ENCODE measurements at places on chromosomes 3 and 15.
A peak's percentile ranks its signal among the peaks of the same experiment; 100 is the strongest.

DNA sequence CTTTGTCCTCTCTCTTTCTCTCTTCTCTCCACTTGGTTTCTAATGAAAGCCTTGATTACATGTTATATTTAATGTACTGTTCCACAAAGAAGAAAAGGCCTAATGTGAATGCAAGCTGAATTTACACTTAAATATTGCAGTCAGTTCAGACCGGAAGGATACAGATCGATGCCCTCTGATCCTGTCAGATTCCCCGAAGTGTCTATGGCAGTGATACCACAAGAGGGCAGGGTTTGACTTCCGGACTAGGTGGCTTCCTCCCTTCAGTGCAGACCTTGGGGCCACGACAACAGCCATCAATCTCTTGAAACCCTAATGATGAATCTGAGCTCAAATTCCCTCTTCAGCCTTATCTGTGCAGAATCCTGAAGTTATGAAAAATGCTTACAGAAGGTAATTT, 29.5 kb downstream of the AGTR1 start:
- DNase-seq = peak; percentile 74

- DNase-seq = no peak
Measured at GRCh38 chr3:26628915-26629314, 6.3 kb downstream of the LRRC3B start.

DNA sequence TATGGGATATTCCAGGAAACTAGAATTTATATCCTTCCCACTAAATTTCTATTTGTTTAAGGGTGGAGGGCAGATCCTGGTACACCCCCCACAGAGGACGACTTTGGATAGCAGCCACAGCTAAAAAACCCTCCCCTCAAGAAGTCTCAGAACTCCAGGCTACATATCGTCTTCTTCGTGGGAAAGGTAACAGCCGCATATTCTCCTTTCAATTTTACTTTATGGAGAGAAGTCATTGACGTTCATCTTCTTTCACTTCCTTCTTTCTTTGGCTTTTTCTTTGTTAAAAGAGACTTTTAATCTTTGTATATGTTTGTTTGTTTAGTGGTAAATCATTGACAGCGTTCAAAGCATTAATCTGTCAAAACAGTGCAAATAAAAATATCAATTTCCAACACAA, 36.3 kb downstream of the TRIP4 start:
- DNase-seq = no peak

DNA sequence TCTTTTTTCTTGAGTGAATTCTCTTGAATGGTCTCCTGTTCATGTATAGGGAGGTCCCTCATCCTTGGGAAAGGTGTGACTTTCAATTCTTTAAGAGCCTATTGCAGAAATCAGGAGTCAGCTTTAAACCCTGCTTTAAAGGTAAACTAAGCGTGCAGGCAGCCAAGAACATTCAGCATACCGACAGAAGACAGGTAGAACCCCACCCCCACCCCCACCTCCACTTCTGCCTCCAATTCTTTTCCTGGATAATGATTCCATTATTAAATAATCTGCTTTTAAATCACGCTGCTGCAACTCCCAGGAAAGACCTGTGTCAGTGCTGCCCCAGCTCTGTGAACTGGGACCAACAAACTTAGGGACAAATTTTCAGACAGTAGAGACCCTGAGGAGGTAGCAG, 49.3 kb upstream of the SKOR1 start:
- no peak for DNase-seq

- DNase-seq = no peak
Measured at GRCh38 chr3:51988286-51989146, 5.2 kb downstream of the ACY1 start.

GRCh38 chr3:46642971-46643370, 30.6 kb downstream of the FAM240A start:
- no peak for DNase-seq

DNA sequence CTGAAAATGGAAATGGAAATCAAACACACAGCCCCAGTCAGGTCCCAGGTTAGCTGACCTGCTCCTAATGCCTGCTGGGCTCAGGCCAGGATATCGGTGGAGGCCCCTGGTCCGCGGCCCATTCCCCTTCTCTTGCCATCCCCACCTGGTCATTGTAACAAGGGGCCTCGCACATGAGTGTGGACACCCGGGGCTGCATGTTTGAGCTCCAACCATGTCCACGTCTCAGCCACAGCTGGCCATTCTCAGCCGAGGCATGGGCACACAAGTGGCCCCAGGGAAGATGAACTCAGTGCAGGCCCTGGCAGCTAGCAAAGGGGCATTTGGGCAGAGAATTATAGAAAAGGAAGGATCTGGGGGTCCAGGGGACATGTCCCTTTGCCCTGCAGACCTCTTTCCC, 41.7 kb downstream of the FAM174B start:
- no peak for DNase-seq

DNA sequence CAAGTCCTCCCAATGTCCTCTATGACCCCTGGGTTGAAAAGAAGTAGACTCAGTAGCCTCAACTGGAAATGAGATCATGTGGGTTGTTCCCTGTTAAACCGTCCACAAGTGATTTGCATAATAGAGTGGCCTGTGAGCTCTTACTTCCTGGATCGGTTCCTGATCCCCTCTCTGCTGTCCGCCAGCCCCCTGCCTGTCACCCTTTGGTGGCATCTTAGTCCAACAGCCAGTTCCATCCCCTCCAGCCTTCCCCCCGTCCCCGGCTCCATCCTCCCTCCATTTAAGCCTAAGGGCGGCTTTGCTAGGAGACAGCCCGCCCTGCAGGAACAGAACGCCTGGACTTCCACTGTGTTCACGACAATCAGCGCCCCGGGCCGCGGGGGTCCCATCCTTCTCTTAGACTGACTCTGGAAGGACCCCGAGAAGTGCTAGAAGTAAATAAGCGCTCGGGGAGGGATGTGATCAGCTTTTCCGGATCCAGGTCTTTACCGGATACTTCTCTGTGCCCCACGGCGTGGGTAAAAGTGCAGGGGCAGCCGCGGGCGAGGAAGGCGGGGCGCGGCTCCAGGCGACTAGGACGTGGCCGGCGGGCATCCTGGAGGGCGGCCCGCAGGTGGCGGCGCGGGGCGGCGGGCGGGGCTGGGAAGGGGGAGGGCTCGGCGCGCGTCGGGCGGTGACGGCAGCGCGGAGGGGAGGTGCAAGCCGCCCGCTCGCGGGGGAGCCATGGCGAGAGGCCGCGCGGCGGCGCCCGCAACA, 51.2 kb upstream of the ULK4 start:
- peak; percentile 17 for DNase-seq

DNA sequence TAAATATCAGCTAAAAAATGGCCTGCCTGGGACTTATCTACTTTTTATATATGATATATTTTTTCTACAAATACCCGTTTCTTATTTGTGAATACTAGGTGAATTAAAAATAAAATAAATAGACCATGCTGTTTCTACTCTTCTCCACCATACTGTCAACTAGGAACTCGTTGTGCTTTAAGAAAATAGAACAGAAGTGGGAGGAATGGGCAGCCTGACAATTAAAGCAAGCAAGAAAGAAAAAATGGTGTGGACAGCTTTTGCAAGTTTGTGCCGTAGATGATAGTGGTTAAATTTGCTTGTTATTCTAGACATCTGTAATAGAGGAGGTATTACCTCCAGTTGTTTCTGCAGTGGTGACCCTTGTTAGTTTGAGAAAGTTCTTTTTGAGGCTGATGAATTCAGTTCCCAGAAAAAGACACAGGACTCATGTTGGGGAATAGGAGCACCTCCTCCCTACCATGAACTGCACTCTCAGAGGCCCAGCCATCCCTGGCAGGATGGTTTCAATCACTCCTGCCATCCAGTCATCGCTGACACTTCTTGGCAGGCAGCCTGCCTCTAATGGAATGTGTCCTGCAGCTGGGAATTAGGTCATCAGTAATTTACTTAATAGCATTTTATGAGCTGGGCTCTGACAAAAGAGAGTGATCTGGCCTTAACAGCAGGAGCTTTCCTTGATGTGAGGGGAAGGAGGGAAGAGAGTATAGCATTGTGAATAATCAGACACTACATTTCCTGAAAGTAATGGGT, 105.0 kb upstream of the GAP43 start:
- DNase-seq = peak; percentile 64

- no peak for DNase-seq
Measured at GRCh38 chr3:125067225-125067624, 11.4 kb upstream of the HEG1 start.

GRCh38 chr3:16929311-16929710, 44.6 kb downstream of the PLCL2 start:
- DNase-seq = no peak

DNA sequence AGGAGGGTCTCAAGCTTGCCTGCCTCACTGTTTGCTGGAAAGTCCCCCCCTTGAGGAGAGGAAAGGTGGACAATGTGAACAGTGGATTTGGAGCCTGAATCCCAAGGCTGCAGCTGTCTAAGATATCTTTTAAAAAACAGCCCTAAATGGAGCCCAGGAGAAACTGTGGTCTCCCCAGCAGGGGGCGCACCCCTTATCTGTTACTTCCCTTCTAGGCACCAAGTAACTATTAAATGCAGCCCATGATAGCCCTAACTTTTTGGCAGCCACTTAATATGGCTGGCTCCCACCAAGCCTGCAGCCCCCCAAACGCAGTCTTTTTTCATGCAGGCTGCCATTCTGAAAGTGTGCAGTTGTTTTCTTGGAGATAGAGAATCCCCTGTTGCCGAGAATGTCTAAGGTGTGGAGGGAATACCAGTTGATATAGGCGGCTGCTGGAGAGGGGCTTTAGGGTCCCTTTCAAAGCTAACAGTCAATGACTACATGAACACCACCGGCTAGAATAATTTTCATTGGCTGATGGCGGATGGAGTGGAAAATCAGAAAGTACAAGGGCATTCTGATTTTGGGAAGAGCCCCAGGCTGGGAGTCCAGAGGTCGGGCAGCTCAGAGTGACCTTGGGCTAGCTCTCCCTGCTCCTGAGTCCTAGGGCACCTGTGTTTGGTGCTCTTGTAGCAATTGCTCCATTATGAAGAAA, 1.3 kb downstream of the RHCG start:
- no peak for DNase-seq

- DNase-seq = no peak
Measured at GRCh38 chr15:78752492-78753358, 58.5 kb downstream of the ADAMTS7 start.

GRCh38 chr3:133106169-133106568, 68.0 kb downstream of the TMEM108 start:
- no peak for DNase-seq

- DNase-seq = no peak
Measured at GRCh38 chr3:45320986-45321385, 67.4 kb upstream of the LARS2 start.

- DNase-seq = no peak
Measured at GRCh38 chr15:31277335-31278060, 49.1 kb upstream of the KLF13 start.

All from NCI-H1105 (cell line).